ENCODE measurements at places on chromosomes 7 and 10.

- DNase-seq = no peak
Measured at GRCh38 chr7:91636129-91636724, 244.3 kb downstream of the MTERF1 start.

DNA sequence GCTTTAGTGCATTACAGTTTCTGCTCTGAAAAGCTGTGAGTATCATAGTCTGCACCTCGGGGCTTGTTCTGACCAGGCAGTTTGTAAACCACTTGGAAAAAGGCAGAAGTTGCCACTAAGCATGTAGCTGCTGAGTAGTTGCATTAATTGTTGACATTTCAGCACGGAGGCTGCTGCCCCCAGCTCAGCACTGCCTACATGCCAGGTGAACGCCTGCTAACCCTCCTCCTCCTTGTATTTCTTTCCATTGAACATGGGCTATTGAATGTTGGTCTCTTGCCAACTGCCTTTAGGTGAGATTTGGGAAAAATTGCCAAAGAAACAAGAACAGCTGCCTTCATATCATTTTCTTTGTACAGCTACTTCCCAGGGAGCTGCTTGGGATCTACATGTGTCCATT, 164.2 kb downstream of the RAPGEF5 start:
- no peak for DNase-seq

DNA sequence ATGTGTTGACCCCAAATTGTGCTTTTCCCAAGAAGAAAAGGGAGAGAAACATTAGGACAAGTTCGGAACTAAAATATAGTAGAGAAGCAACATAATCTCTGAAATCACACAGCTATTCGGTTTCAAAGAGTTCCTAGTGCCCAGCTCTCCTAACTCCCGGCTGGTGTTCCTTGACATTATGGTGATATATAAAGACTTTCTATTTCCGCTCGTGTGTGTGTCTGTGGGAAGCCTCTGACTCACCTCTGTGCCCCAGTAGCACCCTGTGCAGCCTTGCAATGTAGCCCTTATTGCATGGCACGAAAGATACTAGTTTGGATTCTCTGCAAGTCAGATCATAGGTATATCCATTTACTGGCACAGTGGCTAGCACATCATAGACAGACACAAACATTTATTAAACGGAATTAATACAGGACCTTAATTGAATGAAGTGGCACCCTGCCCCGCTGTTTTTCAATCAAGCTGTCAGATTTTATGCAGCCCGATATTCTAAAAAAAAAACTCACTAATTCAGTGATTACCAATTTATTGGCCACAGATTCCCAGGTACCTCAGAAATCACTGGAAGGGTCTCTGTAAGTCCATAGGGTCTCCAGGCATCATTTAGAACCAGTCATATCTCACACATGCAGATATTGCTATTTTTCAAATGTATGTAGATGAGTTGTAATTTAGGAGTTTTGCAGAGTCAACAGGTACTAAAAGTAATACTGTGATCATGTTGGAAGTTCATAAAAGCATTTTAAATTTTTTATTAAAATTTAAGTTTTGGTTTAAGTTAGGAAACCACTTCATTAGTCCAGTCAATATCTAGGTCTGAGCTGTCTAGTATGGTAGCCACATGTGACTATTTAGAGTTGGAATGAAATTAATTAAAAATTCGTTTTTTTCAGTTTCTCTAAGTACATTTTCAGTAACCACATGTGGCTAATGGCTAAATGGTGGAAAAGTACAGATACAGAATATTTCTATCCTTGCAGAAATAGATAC, 43.3 kb downstream of the SFTPD start:
- no peak for DNase-seq

DNA sequence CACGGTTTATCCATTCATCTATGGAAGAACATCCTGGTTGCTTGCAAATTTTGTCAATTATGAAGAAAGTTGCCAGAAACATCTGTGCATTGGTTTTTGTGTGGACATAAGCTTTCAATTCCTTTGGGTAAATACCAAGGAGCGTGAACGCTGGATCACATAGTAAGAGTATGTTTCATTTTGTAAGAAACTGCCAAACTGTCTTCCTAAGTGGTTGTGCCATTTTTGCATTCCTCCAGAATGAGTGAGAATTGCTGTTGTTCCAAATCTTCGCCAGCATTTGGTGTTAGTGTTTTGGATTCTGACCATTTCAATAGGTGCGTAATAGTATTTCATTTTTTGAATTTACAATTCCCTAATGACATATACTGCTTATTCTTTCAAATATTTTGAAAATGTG, 155.3 kb upstream of the FRMD4A start:
- DNase-seq = no peak

DNA sequence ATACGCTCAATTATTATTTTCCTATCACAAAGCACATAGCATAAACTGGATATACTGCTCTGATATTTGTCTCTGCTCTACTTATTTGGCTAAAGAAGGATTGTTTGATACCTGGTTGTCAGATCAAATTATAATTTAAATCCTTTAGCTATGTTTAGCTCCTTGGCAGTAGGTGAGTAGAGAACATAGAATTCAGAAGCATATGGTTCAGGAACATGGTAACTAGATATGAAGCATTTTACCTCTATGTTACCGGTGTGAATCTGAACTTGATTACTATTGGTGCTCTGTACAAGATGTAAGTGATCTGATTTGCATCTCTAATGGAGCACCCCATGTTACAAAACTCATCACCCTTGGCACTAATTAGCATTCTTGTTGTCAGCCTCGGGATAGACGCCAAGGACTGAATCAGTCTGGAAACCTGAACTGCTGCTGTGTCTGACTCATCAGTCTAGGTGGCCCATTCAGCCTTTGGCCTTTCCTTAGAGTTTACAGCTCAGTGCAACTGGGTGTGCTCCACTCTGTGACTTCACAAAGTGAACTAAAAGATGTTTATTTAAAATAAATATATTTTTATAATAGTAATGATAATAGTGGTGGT, 12.3 kb upstream of the MYPN start:
- no peak for DNase-seq

DNA sequence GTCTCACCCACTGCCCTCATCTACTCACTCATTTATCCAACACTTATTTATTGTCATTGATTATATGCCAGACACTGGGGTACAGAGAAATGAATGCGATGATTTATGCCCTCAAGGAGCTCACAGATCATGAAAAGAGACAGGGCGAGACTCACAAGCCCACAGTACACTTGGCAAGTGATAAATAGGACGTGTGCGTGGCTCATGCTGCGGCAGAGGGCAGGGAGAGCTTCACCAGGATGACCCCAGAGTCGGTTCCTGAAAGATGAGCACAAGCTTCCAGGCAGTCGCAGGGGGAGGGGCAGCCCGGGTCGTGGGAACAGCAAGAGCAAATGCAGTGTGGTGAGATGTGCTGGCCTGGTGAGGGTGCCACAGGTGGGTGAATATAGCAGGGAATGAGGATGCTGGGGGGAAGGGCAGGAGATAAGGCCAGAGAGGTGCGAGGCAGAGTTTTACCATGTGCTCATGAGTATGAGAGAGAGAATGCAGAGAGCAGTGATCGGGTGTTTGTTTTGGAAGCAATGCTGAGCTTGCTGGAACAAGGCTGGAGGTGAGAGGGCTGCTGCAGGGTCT, 70.9 kb downstream of the ATXN7L1 start:
- no peak for DNase-seq
